ENCODE measurements at places on chromosomes 7 and 10.

DNA sequence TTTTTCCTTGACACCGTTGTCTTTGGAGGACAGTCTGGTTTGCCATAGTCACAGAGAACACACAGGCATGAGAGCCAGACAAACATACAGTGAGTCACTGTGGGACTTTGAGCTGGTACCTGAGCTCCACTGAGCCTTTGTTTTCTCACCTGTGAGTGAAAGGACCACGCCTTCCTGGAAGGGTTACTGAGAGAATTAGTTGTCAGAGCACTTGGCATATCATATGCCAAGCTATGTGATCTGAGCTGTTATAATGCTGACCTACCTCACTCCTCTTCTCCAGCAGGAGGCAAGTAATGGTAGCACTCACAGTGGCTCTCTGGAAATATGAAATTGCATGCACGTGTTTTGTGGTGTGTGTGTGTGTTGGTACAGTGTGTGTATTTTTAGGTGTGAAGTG is 59.7 kb downstream of the CXCL12 start:
- no peak for DNase-seq

- peak; percentile 4 for DNase-seq
These were observed 36.7 kb downstream of the LUC7L2 start for GRCh38 chr7:139396323-139396951.

DNA sequence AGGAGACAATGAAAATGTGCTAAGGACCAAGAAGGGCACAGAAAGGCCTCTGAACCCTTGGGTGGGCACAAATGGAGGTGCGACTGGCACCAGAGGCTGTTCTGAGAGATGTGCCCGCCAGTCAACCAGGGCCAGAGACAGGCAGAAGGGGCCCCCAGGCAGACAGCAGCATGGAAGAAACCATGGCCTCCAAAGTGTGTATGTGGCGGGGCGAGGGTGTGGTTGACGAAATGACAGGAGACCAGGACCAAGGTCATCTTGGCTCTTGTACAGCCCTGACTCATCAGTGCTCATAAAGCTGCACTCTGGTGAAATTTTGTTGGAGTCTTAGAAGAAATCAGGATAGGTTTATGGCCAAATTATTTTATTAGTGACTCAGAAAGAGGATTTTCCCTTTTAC is 4.0 kb upstream of the MRPS24 start:
- peak; percentile 44 for DNase-seq

DNA sequence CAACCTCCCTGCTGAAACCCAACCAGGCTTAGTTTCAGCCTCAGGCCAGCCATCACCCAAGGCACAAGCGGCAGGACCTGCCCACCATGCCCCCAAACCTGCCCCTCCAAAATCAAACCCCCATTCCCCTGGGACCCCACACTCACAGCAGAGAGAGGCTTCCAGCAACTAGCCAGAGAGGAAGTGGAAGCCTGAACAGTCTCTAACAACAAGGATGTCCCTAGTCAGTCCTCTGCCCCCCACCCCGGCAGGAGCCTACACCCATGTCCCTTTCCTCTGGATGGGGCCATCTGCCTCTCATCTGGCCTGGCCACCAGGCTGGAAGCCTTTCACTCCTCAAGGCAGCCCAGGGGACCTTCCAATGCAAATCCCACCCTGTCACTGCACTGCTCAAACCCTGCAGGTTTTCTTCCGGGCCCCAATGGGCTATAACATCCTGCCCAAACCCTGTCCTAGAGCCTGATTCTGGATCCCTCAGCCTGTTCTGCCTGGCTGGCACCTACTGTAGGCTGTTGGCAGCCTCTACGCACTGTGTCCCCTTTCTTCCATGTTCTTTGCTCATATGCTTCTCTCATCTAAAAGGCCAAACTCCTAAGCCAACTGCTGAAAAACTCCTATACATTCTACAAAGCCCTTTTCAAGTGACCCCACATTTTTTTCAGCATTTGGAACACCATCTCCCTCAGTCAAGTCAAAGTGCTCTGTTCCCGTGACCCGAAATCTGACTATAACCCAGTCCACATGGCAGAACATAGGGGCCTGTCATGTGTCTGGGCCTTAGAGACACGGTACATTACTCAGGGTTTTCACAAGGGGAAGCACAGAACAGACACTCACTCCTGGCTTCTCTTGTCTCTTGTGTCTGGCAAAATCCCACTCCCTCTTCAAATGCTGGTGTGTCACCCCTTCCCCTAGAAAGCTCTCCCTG is 253.3 kb downstream of the TNS3 start:
- no peak for DNase-seq

DNA sequence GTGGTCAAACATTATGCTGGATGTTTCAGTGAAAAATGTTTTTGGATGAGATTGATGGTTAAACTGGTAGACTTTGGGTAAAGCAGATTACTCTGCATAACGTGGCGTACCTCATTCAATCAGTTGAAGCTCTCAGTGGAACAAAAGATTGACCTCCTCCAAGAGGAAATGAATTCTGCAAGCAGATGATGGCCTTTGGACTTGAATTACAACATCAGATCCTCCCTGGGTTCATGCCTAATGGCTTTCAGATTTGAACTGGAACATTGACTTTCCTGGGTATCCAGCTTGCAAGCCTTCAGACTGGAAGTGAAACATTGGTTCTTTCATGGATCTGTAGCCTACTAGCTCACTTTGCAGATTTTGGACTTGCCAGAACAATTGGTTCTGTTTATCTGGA is 169.3 kb upstream of the MALRD1 start:
- DNase-seq: no peak

GRCh38 chr7:105304040-105304895 is 84.5 kb downstream of the SRPK2 start:
- DNase-seq: peak; percentile 61

- no peak for DNase-seq
These were observed 104.4 kb upstream of the PHYHIPL start for GRCh38 chr10:59072038-59072437.

DNA sequence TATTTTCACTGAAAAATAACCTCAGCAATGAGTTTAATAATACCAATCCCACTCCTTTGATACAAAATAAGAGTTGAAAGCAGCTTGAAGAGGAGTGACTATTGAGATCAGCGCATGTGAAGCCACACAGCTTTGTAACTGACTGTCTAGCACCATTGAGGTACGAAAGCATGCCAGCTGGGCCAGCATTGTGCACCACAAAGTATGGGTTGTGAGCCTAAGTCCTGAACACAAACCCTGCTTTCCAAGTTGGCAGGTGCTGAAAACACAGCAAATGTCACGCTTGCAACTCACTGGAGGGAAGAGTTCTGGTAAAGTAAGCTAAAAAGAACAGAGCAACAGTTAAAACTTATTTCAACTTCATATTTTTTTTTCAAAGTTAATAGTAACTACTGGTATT is 4.0 kb upstream of the FAM53B start:
- DNase-seq: no peak

GRCh38 chr10:76552091-76552873 is 1085.3 kb downstream of the KCNMA1 start:
- no peak for DNase-seq

- DNase-seq: no peak
These were observed 205.2 kb upstream of the PPP2R2D start for GRCh38 chr10:131695496-131696165.

- DNase-seq: peak; percentile 93
These were observed 54.1 kb downstream of the LAMB1 start for GRCh38 chr7:107948645-107949442.

DNA sequence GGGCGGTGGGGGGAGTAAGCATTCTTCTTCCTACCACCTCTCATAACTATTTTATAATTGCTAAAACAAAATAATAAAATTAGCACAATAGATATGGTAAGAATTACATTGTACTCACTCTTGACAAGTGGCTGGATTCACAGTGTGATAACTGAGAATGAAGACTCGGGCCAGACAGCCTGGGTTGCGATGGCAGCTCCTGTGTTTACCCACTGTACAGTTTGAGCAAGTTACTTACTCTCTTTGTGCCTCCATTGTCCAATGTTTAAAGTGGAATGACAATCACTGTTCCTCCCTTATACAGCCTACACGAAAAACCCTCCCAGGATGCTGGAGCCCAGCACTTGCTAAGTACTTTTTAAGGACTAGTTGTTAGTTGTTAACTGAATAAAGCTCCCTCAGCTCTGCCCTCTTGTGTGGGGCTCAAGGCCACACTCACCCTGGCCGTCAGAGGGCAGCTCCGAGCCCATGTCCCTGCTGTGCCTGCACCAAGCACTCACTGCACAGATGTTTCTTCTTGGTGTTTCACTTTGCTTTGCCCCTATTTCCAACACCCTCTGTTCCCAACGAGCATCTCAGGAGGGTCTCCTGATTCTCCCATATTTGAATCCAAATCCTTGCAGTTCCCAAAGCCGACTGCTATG is 56.4 kb upstream of the NPS start:
- DNase-seq: no peak

DNA sequence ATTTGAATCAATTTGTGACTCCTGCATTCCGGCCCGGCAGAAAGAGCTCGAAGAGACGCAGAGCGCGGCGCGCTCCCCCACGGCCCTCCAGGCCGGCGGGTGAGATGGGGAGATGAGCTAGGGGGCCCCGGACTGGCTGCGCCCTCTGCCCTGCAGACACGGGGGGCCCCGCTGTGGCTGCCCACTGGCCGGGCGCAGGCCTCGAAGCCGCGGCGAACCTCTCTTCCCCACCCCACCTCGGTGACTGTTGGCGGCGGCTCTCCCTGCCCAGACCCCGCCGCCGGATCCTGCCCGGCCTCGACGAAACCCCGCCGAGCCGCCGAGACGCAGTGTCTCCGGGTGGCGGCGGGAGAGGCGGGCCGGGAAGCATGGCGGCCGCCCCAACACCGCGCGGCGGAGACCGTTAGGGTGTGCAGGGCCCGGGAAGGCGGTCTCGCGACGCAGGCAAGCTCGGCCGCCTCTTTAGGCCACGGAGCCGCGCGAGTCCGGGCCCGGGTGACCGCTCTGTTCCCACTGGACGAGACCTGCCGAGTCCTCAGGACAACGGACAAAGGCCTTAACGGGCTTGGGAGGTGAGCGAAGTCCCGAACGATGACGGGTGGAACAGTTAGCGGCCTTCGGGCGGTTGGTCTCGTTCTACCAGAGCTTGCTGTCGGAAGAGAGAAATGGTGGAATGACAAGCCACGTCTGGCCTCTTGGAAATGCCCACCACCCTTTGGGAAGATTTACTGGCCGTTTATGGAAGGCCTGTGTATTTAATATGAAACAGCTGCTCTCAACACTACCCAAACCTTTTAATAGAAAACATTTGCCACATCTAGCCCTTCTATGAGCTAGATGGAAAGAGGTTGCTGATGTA is 24.3 kb downstream of the NUP42 start:
- DNase-seq: peak; percentile 20

DNA sequence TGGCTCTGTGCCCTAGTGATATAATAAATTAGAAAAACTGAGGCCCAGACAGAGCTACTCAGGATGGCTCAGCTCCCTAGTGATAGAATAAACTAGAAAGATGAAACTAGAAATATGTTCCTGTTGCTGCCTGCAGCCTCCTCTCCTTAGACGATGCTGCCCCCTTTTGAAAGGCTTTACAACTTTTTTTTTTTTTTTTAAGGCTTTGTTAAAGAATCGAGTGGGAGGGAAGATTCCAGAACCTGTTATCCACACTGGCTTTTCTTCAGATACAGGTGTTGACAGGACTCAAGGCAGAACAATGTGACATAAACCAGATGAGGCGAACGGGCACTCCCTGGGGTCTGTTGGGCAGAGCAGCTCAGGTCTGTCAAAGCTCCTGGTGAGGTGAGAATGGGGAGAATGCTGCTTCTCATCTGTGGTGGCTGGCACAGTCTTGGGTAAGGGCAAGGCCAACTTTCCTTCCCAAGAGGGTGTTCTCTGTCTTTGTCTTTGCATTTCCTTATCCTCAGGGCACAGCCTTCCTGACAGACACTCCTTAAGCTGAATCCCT is 175.1 kb downstream of the COBL start:
- DNase-seq: peak; percentile 60

DNA sequence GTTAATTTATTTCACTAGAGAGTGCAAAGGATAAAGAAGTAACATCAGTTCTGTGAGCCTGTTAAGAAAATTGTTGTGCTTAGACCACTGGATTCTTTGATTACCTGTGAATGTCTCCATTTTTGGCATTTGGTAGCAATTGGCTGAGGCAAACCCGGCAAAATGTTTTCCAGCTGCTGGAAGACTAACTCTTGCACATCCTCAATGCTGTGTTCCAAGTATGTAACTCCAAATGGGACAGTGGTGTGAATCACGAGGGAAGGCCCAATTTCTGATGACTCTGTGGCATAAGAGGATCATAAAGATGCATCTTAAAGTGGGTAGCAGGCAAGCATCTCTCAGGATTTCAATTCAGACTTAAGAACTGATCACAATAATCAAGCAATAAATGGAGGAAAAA is 268.8 kb downstream of the RNLS start:
- no peak for DNase-seq

DNA sequence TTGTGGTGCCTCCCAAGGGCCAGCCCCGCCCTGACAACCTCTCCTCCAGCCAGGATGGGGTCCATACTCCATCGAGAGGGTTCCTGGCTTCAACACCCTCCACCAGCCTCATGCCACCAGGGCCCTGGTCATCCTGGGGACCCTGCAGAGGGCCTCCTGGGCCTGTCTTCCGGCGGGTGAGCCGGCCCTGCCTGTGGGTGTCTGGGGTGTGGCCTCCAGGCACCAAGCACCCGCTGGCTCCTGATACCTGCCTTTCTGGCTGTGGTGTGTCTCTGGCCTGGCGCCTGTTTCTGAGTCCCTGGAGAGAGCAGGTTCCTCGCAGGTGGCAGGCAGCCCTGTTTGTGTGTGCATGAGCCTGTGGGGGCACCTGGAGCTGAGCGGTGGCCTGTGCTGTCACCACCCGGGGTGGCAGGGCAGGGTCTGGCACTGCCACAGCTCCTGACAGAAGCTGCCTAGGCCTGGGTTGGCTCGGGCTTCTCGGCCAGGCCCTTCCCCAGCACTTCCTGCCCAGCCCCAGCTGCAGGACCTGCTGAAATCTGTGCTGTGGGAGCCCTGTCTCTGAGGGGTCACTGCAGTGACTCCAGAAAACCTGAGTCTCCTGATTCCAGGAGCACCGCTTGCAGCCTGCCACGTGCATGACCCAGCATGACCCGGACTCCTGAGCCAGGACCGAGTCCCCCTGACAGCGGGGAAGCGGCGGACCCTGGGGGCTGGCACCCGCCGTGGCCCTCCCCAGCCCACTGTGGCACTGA is 18.4 kb downstream of the ADAM8 start:
- DNase-seq: no peak

DNA sequence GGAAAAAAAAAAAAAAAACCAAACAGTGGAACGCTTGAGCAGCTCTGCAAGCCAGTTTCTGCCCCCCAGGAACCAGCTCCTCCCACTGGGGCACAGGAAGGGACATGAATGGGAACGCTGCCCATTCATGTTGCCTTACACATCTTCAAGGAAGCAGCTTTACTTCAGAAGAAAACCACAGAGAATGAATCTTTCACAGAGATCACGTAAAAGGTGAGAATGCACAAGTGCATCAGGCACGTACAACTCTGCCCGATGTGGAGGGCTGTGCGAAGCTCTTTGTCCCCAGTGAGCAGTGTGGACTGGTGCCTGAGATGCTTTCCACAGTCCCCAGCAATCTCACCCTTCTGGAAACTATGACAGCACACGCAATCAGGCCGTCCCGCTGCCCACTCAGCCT is 106.2 kb downstream of the DLG5 start:
- no peak for DNase-seq

DNA sequence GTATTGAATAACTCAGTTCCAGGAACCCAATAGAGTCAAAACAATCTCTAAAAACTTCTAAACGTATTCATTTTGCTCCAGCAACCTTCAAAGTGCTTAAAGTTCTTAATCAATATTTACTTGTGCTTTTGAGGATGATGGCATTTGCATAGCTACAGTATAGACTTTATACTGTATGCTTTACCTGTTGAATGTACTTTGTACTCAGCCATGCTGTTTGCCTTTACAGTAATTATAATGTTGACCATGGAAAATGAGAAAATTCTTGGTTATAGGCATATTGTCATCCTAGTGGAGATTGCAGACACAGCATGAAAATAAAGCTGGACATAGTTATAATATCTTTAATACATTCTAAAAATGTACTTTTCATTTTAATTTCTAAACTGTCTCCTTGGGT is 762.7 kb upstream of the PHF14 start:
- no peak for DNase-seq
